ENCODE measurements at places on chromosomes 5 and 9.

GRCh38 chr9:98108531-98109031, 10.4 kb downstream of the TRIM14 start:
- no peak for DNase-seq

- DNase-seq, result no peak
Observed at GRCh38 chr9:112550531-112550930, 63.9 kb downstream of the KIAA1958 start.

DNA sequence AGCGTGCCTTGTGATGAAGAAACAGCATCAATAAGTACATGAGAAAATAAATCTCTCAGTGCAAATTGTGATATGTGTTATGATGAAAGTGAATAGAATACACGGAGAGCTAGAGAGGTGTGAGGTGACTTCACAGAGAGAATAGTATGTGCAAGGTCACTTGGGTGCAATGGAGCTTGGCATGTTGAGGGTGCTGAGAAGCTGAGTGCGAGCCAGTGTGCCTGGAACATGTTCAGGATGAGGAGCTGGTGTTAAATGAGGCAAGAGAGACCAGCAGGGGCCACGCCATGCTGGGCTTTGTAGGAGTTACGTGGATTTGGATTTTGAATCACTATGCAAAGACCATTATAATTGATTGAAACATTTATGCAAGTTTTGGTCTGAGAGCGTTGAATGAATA, 12.8 kb upstream of the RPS23 start:
- no peak for DNase-seq

GRCh38 chr5:111133436-111133751, 41.2 kb downstream of the WDR36 start:
- no peak for DNase-seq

DNA sequence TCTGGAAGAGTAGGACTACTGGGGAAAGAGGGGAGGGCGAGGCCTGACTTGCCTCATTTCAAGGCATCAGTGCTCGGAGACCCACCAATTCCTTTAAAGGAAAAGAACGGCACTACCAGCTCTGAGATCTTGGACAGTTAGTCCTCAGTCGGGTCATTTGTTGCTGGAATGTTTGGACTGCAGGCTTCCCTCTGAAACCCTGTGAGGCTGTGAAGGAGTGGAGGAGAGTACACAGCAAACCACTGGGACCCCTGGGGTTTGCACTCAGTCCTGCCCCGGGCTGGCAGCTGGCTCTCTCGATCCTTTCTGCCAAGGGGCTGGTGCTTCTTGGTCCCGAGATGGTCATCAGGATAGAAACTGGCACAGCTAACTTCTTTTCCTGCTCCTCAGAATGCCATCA, 194.5 kb downstream of the TRIO start:
- no peak for DNase-seq

DNA sequence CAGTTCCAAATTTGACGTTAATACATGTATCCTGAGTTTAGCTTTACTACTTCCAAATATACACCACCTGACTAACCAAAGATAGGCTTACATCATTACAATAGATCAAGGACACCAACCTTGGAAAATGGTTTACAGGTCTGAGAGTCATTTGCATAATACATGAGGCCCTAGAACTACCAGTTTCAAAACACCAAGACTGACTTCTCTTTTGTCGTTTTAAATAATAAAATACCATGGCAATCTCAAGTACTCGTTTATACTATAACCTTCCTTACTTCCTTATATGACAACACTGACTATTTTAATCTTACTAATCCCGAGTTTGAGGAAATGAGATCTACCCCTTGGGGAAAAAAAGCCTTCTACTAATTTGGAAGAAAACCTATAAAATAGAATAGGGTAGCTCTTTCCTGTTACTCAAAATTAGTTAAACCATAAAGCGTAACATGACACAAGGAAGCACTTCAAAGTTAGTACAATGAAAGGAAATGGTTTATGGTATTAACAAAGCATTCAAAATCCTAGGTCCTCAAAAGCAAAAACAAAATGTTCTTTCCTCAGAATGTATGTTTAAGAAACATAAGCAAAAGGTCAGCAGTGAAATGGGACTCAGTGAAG, 42.1 kb downstream of the UBQLN1 start:
- DNase-seq, result no peak

DNA sequence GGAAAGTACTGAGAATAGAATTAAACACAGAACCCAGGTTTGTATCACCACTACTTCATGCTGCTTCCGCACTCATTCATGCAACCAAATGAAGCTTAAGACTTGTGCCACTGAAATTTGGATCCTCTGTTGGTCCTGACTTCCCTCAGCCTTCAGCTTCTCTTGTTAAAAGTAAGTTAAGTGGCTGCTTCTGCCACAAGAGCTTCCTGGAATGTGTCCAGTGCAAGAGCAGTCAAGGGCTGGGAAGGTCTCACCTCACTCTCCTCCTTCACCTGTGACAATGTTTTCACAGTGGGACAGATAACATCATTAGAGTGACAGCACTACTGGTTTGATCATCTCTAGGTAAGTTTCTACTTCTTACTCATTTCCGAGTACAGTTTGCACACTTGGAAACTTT, 7.9 kb downstream of the SNCAIP start:
- DNase-seq, result no peak
